H54 (cell line): ENCODE measurements at places on chromosomes 7 and 10.

DNA sequence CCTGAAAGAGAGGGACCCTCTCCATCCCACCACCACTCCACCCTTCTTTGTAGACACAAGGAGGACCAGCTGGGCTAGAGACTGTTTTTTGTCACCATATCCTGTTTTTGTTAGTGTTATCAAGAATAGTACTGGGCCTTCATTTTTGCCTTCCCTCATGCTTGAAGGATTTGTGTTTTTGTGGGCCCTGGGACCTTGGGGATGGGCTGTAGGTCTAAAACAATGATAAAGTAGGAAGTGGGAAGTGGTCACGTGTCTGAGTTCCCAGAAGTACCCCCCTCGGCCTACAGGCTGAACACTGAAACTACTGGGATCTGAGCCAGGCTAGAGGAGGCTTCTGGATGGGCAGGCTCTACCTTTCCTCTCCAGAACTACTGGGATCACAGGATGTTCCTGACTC is 8.9 kb downstream of the AGFG2 start:
- no peak for DNase-seq

- no peak for DNase-seq
Observed at GRCh38 chr10:25492040-25492439, 317.2 kb downstream of the GPR158 start.

- peak; percentile 87 for DNase-seq
Observed at GRCh38 chr7:44921607-44922350, 36.4 kb upstream of the PURB start.

DNA sequence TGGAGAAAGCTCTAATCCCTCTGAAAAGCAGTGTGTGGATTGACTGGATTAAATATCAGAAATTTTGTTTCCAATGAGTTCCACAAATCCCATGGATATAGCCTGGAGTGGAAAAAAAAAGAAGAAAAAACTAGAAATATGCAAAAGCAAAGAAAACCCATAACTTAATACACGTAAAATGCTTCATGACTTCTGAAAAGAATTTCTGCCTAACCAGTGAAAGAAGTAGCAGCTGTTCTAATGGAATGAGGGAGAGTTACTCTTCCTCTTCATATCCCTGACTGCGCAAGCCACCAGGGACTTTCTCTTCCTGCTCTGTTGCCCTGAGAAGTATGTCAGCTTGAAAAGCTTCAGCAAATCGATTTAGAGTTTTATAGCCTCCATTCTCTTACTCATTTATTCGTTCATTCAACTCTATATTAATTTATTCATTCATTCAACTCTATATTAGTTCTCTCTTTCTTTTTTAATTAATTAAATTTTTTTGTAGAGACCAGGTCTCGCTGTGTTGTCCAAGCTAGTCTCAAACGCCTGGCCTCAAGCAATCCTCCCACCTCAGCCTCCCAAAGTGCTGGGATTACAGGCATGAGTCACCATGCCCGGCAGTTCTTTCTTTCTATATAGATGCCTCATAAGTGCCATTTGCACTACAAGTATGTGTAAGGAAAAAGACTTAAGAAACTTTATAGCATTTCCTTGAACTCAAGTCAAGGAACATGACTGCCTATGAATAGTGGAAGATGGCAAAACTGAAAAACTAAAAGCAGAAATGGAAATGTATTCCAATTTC is 447.3 kb upstream of the NRP1 start:
- DNase-seq: no peak

DNA sequence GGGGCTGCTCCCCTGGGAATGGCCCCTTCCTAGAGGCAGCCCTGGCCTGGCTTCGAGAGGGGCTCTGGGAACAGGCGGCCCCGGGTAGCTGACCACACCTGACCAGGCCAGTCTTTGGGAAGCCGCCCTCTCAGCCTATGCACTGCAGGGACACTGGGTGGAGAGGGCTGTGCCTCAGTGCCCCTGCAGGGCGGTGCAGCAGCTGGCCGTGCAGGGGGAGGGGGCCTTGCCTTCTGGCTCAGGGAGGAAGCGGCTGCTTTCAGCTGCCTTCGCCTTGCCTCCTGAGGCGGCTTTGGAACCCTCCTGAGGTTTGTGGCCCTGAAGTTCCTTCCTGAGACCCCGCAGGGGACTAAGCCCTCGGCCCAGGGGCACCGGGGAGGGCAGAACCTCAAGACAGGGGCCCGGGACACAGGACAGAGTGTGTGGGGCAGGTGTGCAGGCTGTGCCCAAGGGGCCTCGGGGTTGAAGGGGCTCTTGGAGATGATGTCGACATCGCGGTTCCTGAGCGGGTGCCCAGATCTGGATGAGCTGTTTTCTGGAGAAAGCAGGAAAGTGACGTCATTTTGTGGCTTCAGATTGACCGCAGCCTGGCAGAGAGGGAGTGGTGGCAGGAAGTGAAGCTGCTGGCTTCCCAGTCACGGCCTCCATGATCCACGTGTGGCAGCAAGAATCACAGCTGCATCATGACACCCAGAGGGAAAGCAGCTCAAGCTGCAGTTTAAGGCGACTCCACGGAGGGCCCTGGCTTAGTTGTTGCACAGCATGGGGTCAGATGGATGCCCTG is 17.7 kb downstream of the ADAM8 start:
- DNase-seq: peak; percentile 92

DNA sequence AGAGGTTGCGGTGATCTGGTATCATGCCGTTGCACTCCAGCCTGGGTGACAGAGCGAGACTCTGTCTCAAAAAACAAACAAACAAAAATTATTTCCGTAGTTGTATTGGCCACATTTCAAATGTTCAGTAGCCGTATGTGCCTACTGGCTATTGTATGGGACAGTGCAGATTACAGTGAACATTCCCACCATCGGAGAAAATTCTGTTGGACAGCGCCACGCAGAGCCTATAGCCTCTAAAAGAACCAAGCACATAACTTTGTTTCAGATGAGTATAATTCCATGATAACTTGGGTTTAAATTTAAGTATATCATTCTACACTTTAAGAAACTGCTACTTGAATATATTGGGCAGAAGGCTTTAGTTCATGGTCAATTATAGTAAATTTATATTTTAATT is 5.4 kb downstream of the TMEM178B start:
- DNase-seq: no peak

GRCh38 chr10:14605231-14605925 is 169.3 kb downstream of the FAM107B start:
- peak; percentile 15 for DNase-seq

DNA sequence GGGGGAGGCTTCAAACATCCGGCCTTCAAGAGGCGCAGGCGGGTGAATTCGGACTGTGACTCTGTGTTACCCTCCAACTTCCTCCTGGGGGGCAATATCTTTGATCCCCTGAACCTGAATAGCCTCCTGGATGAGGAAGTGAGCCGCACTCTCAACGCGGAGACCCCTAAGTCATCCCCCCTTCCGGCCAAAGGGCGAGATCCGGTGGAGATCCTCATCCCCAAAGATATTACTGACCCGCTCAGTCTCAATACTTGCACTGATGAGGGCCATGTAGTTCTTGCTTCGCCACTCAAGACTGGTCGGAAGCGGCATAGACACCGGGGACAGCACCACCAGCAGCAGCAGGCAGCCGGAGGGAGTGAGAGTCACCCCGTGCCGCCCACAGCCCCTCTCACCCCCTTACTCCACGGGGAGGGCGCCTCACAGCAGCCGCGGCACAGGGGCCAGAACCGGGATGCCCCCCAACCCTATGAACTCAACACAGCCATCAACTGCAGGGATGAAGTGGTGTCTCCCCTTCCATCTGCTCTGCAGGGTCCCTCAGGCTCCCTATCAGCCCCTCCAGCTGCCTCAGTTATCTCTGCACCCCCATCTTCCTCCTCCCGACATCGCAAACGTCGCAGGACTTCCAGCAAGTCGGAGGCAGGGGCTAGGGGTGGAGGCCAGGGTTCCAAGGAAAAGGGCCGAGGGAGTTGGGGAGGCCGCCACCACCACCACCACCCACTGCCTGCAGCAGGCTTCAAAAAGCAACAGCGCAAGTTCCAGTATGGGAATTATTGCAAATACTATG is 1.1 kb downstream of the MEPCE start:
- DNase-seq: no peak

GRCh38 chr10:6409971-6410643 is 170.0 kb downstream of the PRKCQ start:
- DNase-seq: peak; percentile 29

- no peak for DNase-seq
Observed at GRCh38 chr10:71780156-71780555, 6.8 kb upstream of the VSIR start.

DNA sequence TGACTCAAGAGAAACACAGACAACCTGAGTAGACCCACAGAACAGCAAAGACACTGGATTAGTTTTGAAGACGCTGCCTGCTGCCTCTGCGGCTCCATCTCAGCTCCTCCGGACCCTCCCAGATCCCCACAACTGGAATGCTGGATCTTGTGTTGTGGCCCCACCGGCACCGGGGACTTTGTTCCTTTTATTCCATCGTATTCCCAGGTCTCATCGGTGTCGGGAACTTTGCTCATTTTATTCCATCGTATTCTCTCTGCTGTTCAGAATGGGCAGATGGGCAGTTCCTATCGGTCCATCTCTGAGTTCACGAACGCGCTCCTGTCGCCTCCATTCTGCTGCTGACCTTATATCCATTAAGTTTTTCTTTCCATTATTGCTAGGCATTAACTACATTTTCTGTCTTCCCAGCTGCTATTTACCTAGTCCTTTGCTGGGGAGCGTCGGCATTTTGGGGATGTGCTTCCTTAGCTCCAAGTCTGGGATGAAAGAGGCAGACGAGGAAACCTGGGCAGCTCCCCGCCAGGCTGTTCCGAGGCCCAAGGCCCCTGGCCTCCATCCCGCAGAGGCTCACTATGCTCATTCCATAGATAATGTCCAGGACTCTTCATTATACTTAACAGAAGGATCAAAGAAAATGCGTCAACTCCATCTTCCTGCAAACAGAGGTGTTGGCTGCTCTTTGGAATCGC is 192.4 kb downstream of the MAD1L1 start:
- no peak for DNase-seq

GRCh38 chr10:103649654-103650423 is 156.3 kb downstream of the NEURL1 start:
- DNase-seq: no peak
